ENCODE measurements at places on chromosomes 2 and 18. TPM values are rescaled to one million over a fixed set of nuclear protein-coding genes. Genes with fewer than 3 reads are reported as not detected.

The CPO gene
- polyA plus RNA-seq = 1.1 TPM

DNA sequence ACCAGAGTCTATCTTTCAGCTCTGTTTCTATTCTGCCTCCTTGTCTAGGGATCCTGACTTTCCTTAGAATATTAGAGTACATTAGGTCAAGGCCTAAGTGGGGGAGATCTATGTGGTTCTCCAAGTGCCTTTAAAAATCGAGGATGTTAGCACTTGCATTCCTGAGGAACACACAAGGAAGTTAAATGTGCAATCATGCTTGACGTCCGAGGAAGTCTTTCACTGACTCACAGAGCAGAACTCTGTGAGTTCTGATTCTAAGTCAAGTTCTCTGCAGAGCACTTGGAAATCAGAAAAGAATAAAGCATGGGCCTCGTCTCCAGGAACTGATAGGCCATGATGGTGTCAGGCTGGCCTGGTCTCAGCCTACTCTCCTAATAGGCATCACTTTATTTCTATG, 17.2 kb downstream of the FHOD3 start:
- DNase-seq = no peak

- DNase-seq = no peak
Measured at GRCh38 chr2:54510916-54511315, 54.8 kb downstream of the SPTBN1 start.

The KLF7 gene
- polyA plus RNA-seq = 25.4 TPM

The ZAP70 gene
- polyA plus RNA-seq = 1.7 TPM

The ANKRD23 gene
- 4.7 TPM for polyA plus RNA-seq

GRCh38 chr2:119291588-119292167, 68.0 kb downstream of the STEAP3 start:
- no peak for DNase-seq

DNA sequence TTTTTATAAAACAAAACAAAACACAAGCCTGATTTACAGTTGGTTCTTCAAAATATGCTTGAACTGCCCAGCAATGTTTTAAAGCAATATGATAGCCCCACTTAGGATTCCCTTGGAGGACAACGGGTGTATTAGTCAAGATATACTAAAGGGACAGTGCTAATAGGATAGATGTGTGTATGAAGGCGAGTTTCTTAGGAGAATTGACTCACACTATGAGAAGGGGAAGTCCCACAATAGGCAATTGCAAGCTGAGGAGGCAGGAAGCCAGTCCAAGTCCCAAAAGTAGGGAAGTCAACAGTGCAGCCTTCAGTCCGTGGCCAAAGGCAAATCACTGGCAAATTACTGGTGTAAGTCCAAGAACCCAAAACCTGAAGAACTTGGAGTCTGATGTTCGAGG, 167.9 kb downstream of the CBLN2 start:
- no peak for DNase-seq

The REG3A gene
- not detected for polyA plus RNA-seq

The FMNL2 gene
- polyA plus RNA-seq = 108 TPM

DNA sequence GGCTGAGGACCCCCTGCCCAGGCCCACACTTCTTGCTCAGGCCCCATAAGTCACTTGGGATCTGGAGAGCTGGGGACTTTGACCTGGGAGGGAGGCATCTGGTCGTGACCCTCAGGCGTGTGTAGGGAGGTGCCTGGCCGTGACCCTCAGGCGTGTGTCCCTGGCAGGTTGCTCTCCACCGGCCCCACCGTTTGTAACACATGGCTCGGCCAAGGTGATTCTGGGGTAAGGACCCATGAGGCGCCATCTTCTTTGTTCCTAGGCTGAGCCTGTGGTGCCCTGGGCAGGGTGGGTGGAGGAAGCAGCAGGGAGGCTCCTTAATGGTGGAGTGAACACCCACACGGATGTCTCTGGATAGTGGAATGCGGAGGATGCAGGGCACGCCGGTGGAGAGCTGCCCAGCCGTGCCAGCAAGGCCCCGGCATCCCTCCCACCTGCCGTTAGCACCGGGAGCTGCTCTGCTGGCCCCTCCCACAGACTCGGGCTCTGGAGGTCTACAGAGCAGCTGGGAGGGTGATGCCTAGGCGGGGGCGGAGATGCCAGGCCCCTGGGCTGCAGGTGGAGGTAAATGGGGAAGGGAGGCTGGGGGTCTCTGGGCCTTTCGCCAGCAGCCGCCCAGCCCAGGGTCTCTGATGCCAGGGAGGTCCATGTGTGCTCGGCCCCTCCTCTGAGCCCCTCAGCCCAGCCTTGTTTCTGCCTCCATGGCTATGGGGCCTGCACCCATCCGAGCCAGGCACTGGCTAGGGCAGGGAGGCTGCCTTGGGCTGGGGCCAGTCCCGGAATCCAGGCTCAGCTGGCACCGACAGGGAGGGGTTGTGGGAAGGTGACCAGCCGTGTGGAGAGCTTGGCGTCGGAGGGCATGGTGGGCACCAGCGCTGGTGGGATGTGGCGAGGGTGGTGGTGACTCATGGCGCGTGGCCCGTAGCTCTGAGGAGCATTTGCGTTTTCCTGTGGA, 1.1 kb upstream of the GAL3ST2 start:
- no peak for DNase-seq

The SULT1C2 gene
- 44.0 TPM for polyA plus RNA-seq

DNA sequence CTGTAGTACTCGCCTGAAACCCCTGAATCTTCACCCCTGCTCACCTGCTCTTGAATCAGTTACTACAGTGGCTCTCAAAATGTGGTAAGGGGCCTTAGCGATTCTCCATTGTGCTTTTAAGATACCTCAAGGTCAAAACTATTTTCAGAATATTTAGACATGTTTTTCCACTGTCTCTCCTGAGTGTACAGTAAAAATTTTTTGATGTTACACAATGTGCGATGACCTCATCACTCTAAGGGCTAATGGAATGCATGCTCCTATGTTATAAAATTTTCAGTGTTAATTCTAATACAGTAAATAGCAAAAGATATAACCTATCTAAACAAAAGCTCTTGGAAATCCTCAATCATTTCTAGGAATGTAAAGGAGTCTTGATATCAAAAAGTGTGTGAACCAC, 336.9 kb upstream of the PKDCC start:
- DNase-seq = no peak

The UGT1A4 gene
- 0.03 TPM for polyA plus RNA-seq

The CDK15 gene
- polyA plus RNA-seq = 1.3 TPM

GRCh38 chr2:68045342-68045741, 17.5 kb downstream of the C1D start:
- no peak for DNase-seq

DNA sequence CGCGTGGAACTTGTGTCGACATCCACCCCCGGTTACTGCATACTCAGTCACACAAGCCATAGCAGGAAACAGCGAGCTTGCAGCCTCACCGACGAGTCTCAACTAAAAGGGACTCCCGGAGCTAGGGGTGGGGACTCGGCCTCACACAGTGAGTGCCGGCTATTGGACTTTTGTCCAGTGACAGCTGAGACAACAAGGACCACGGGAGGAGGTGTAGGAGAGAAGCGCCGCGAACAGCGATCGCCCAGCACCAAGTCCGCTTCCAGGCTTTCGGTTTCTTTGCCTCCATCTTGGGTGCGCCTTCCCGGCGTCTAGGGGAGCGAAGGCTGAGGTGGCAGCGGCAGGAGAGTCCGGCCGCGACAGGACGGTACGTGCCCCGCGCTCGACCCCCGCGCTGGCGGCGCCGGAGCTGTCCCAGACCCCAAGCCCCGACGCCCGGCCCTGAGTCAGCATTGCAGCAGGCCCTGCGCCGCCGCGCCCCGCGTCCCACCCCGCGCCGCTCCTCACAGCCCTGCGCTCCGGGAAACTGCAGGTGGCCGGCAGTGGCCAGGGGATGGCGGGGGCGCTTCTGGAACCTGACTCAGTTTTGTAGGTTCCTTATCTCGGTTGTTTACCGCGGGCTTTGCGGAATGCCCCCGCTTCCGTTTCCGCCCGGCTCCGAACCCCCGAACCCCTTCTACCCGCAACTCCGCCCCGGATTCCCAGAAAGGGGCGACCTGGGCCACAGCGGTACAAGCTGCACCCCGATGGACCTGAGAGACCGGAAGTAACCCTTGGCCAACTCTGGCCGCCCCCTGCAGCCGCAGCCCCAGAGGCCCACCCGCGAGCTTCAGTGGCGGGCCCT, at the start of gene CFLAR:
TSS of gene CFLAR (plus strand) at position 50 of the 844 bp plus-strand sequence. CDS start 13,702 bp downstream, outside the sequence.
- peak; percentile 64 for DNase-seq

The HJURP gene
- polyA plus RNA-seq = 22.0 TPM

- no peak for DNase-seq
Measured at GRCh38 chr2:209619782-209620181, 151.8 kb upstream of the UNC80 start.

The LINC00305 gene
- polyA plus RNA-seq = 3.0 TPM

DNA sequence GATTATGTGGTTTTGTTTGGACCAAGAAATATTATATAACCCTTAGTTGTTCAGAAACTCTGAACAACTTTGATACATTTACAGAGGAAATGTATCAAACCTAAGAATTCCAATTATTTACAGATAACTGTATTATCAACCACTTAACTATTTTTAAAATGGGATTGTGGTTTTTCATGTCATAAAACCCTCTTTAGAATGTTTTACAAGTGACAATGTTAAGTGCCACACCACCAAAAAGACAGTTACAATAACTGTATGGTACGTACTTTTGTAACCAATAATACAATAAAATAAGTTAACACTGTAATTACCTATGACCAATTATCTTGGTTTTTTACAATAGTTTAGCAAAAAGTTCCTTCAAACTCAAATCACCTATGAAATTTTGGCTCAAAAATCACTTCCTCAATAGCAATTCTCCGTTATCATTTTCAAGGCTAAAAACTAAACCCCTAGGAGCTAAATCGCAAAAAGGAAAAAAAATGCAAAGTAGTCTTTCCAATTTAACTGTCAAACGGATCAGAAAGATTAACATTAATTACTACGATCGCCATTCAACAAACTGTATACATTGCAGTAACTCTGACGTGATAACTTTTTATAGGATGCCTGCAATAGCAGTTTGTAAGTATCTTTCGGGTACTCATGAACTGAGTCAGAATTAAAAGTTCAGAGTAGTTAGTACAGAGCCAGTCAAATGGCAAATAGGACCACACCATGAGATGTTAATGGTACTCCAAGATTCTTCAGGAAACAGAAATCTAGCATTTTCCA, 1.5 kb downstream of the ROCK1 start:
- no peak for DNase-seq

DNA sequence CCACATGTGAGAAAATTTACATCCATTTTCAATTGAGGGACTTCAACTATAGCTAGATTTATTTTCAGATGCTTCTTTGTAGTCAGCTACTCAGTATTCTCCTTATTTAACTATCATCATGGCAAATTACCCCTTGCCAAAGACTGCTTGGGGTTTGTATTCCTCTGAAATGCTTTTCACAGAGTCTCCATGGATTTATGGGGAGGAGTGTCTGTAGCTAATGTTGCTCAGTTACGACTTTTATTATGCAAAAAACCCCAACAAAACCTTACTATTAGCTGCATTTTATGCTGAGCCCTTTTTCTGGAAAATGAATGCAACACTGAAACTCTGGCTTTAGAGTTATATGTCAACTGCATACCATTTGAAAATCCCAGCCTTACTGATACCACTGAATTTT, 78.6 kb downstream of the RFTN2 start:
- DNase-seq = no peak

GRCh38 chr2:146240391-146240790, 1604.4 kb upstream of the ACVR2A start:
- DNase-seq = no peak

The SNTG2 gene
- polyA plus RNA-seq = 2.3 TPM

DNA sequence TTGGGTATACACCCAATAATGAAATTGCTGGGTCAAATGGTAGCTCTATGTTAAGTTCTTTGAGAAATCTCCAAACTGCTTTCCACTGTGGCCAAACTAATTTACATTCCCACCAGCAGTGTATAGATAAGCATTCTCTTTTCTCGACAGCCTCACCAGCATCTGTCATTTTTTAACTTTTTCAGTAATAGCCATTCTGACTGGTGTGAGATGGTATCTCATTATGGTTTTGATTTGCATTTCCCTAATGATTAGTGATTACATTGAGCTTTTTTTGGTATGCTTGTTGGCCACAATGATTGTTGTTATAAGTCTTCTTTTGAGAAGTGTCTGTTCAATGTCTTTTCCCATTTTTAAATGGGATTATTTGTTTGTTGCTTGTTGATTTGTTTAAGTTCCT, 50.4 kb upstream of the EPAS1 start:
- no peak for DNase-seq

The AQP12B gene
- 0.18 TPM for polyA plus RNA-seq

The KIDINS220 gene
- 93.1 TPM for polyA plus RNA-seq

The CFAP221 gene
- polyA plus RNA-seq = 28.2 TPM

The SOS1 gene
- polyA plus RNA-seq = 53.8 TPM

- DNase-seq = no peak
Measured at GRCh38 chr2:238108423-238109183, 8.5 kb downstream of the ESPNL start.

The EGR4 gene
- polyA plus RNA-seq = not detected

- DNase-seq = no peak
Measured at GRCh38 chr18:22466608-22467395, 49.1 kb upstream of the CTAGE1 start.

- no peak for DNase-seq
Measured at GRCh38 chr2:224572338-224572737, 12.8 kb downstream of the CUL3 start.

DNA sequence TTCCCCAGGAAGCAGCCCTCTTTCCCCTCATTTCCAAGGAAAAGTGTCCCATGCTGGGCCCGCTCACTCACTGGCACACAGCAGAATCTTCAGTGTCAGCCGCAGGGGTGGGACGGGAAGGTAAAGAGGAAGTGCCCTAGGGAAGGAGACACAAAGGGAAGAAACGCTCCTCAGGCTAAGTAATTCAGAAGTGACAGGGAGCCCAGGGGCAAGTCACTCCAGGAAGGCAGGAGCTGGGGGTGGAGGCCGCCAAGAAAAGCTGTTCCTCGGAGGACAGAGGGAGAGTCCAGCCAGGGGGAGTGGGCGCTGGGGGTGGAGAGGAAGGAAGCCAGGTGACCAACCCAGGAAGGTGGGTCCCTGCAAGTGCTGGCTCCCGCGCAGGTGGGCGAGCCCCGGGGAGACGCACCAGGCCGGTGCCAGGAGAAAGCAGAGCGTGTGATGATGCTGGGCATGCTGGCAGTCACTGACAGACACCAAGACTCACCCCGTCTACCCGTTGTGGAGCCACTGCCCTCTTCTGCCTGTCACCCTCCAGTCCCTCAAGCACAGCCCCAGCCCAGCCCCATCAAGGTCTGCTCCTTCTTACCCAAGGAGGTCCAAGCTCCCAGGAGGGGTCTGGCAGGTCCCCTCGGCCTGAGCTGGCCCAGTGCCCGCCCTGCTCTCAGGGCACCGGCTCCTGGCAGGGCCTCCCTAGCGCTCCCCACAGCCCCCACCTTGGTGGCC, 21.7 kb downstream of the HDAC4 start:
- no peak for DNase-seq

DNA sequence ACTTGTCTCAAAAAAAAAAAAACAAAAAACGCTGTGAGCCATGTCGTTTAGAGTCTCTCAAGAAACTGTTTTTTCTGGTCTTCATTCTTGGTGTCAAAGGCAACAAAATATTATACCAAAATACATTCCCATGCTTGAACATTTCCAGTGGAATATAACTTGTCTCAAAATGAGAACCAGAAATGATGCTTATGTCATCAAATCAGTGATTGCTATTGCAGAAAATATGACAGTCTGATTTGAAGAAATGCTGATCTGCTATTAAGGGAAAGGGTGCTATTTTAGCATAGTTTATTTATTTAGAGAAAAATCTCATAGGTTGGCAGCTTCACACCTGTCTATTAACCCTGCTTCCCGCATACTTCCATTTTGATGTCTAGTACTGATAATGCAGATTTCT, 82.4 kb upstream of the ACSL3 start:
- DNase-seq = no peak
